Ecto neural progenitor cell (in vitro differentiated cells): ENCODE measurements at places on chromosomes 3 and 15.

DNA sequence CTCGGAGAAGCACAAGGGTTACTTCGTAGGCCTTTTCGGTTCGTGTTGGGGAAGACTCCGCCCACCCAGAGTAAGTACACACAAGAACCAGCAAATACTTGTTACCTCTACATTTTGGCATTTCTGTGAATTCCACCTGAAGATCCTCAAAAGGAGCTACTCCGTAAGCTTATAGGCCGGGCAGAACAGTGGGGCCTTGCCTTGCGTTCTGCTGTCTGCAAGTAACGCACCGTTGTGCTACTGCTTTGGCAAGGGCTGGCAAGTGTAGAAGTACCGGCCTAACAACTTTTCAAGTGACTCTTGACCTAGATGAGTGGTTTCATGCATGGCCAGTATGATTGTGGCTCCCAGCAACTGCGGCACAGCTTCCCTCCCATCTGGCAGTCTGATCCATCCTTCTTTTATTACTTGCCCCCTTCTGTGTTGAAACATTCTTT lies 6.4 kb upstream of the DNAAF4 start:
- DNase-seq = no peak

DNA sequence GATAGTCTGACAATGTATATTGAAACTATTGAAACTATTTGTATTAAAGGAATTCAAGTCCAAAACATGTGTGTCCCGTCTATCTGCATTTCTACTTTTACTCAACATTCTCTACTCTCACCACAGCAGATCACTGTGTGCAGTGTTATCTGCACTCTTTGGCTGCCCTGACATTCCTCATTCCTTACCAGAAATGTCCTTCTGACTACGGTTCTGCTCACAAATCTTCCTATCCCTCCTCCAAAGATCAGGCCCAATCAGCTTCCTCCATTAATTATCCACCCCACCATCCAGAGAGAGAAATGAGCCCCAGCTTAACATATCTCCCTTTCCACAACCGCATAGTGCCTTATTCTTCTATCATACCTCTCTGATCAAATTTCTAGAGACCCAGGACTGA lies 94.7 kb downstream of the TBL1XR1 start:
- DNase-seq = no peak

GRCh38 chr3:126617571-126617970 lies 37.4 kb downstream of the TXNRD3 start:
- no peak for DNase-seq

DNA sequence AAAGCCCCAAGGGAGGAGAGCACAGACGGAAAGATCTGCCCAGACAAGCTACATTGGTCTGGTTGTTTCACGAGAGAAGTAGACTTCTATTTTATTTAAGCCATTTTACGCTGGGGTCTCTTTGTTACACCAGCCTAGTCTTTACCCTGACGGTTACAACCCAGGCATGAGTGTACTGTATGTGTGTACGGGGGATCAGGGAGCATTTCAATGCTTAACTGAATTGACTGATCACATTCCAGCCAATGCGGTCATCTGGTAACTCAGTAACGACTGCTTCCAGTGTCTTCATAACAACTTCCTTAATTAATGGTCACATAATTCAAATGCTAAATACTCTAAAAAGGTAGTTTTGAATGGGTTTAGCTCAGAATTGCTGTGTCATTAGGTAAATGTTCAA lies 288.6 kb downstream of the FOXP1 start:
- no peak for DNase-seq

GRCh38 chr3:138774529-138775253 lies 60.0 kb downstream of the PIK3CB start:
- DNase-seq = no peak

DNA sequence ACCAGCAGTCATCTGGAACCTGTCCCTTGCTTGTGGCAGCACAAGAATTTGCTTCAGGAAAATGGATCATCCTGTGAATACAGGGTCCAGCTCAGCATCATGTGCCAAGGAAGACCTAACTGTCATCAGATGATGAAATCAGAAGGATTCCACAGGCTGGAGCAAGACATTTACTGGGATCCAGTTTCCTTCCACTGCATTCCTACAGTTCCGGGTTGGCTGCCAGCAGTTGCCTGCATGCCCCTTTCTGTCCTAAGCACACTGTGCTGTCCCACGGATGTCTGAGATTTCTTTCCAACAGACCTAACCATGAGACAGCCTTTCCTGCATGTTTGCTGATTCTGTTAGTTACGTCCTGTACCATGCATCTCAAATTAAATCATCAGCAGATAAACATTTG lies 140.7 kb downstream of the IMPG2 start:
- no peak for DNase-seq

- DNase-seq = no peak
Measured at GRCh38 chr3:159057621-159058020, 255.8 kb downstream of the MFSD1 start.

DNA sequence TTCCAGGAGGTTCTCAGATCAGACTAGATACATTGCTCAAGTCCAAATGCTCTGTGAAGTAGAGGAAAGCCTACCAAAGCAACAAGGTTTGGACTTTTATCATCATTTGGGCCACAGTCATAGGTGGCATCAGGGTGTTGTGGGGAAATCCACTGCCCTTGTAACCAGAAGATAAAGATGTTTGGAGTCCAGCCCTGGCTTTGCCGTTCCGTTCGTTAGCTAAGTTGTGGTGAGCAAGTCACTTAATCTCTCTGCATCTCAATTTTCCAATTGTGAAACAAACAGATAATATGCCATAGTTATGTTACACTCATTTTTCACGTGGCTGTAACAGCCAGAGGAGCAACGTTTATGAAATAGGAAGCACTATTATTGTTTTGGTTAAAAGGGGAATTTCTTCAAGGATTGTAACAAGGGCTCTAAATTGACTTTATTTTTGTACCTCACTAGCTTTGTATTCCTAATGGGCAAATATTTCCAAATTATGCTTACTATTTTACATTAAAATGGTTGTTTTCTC lies 125.6 kb downstream of the CD47 start:
- DNase-seq = no peak

GRCh38 chr3:78507196-78507984 lies 1260.4 kb downstream of the ROBO1 start:
- DNase-seq = no peak

DNA sequence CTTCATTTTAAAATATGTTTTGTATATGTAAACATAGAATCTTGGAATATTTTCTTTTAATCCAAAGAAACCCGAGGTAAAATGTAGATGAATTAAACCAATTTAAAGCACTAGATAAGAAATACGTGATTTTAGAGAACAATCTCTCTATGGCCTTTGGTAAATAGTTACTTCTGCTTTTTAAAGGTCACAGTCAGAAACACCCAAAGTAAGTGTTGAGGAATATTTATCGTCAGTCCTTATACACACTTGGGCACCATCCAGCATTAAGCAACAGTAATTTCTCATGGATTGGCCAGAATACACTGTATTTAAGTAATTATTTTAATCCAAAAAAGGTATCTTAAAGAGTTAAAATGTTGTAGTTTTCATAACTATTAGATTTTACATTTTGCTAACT lies 713.2 kb downstream of the NLGN1 start:
- no peak for DNase-seq

GRCh38 chr15:76973362-76973743 lies 21.6 kb upstream of the PSTPIP1 start:
- DNase-seq = peak; percentile 82

GRCh38 chr15:33067456-33067855 lies 127.1 kb downstream of the FMN1 start:
- DNase-seq = no peak

DNA sequence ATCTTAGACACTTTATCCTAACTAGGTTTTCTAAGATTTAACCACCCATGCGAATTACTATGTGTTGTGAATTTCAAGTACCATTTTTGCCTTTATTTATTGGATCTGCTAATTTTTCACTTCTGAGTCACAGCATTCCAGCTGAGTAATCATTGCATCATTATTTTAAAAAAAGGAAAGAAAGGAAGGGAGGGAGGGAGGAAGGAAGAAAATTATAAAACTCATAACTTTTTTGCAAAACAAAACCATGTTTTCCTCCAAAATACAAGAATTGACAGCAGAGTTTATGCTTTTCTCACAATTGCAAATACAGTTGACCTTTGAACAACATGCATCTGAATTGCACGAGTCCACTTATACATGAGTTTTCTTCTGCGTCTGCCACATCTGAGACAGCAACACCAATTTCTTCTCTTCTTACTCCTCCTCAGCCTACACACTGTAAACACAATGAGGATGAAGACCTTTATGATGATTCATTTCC lies 651.4 kb upstream of the NECTIN3 start:
- no peak for DNase-seq

DNA sequence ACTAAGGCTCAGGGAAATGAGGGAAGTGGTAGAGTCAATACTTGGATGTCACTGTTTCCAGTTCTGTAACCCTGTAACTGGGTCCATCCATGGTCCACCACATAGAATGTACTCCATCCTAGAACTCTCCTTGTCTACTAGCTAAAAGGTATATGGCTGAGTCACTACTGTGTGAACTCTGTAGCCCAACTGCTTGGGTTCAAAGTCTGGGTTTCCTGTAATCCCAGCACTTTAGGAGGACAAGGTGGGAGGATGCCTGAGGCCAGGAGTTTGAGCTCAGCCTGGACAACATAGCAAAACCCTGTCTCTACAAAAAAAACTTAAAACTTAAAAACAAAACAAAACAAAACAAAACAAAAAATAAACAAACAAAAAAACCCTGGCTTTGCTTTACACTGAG lies 5.3 kb upstream of the DIS3L start:
- no peak for DNase-seq

DNA sequence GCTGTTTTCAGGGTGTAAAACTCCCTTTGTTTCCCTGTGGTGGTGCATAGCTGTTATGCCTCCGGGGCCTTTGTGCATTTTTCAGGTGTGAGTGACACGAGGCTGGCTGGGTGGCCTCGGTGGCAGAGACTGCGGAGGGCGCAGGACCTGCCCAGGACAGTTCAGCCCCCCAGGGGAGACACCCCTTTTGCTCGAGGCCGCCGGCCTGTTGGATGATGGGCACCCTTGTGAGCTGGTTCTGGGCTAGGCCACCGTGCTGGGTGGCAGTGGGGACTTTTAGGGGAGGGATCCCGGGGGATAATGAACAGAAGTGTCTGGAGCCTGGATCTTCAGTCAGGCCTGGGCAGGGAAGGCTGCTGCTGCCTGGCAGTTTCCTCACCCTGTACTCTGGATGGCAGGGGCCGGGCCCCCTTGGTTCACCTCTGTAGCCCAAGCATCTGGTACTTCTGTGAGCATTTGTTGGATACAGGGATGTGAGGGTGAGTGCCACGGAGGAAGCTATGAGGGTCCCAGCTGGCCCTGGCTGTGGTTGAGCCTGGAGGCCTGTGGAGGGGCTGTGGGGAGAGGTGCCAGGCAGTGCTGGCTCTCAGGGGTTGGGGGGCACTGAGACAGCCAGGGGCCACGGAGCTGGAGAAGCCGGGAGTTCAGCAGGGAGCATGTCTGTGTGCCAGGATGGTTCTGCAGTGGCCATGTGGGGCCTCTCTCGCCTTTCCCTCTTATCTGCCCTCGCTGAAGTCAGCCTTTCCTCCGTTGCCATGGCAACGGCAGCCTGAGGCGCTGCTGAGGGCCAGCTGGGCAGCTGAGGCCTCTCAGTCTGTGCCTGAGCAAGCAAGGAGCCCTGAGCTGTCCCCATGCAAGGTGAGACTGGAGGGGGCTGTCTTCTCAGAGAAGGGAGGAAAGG lies 49.0 kb downstream of the KY start:
- peak; percentile 90 for DNase-seq

- DNase-seq = no peak
Measured at GRCh38 chr3:154422694-154423093, 7.3 kb downstream of the GPR149 start.

DNA sequence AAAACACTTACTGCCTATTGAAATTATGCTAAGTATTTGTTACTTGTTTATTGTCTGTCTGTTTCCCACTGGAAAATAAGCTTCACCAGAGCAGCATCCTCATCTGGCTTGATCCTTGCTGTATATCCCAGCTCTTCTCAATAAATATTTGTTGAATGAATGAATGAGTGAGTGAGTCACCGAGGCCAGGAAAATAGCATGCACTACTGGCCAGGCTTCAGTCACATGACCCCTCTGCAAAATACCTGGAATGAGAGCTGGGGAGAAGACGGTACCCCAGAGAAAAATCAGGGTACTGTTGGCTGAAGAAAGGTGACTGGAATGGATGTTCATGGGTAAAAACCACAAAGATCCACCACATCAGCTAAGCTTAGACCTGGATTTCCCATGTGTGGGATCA lies 331.9 kb downstream of the SHQ1 start:
- no peak for DNase-seq

- DNase-seq = no peak
Measured at GRCh38 chr3:52856666-52857065, 21.8 kb upstream of the MUSTN1 start.

DNA sequence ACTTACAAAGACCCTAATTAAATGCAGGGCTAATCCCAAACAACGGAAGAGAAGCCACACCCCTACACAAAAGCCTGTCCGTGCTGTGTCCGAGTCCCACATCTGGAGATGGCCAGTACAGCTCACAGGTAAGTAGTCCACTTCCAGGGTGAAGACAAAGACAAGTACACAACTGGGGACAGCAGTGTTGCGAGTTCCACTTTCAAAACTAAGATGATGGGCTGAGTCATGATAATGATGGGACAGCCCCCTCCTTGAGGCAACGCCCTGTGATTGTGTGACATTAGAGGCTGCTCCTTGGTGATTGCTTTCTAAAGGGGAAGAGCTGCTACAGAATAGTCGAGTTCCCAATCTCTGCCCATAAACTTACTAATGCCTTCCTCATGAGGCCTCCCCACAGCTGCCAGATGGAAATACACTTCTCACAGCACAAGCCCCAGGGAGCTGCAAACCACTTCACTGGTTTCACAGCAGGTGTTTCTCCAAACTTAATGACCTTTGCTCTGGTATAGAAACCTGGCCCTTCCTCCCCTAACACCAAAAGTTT lies 27.6 kb downstream of the RFT1 start:
- DNase-seq = no peak

DNA sequence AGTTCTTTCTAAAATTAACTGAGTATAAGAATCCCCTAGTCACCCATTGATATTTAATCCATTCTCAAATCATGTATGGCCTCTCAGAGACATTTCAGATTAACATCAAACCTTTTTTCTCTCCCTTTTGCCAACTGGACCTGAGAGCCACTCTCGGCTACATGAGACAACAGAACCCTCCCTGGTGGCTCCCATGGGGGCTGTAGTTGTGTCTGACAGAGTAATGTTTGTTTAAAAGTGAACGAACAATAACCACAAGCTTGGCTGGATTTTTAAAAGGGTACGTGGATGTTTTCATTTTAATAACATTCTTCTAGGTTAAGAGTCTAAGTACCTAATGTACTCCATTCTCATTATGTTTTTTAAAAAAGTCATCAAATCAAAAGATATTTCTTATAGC lies 37.1 kb downstream of the P3H2 start:
- no peak for DNase-seq

DNA sequence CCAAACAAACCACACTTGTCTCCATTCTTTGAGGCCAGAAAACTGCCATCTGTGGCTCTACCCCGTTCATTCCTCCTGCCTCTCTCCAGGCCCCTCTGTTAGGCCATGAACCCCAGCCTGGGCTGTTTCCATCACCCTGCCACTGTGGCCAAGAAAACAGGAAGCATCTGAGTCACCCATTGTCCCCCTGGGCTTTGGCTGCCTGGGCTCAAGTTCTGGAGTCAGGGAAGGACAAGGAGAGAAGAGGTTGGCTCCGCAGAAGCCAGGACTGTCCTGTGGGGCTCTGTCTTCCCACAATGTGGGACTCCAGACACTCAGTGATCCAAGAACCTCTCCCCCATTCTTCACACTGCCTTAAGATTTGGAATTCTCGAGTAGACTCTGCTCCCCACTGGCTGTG lies 14.8 kb upstream of the LCTL start:
- no peak for DNase-seq

GRCh38 chr3:127680798-127681221 lies 8.1 kb downstream of the ABTB1 start:
- peak; percentile 37 for DNase-seq
